ENCODE measurements at places on chromosomes 7 and 10.
A peak's percentile ranks its signal among the peaks of the same experiment; 100 is the strongest.

DNA sequence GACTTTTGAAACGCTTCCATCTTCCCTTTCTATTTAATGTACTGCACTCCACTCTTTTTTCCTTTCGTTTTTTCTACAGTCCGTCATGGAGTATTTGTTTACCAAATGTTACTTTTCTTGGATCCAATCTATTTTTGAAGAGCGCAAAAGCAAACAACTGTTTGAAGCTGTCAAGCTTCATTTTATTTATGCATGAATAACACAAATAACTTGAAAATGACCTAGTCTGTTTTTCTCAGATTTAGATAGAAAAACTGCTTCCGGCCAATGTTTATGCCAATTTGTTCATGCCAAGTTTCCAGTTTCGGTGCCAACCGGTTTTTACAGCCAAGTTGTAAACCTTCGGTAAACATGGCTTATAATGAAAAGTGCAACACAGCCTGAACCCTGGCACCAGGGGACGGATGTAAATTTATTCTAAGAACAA, 150.9 kb upstream of the KLF6 start:
- peak; percentile 39 for DNase-seq

- no peak for DNase-seq
These were observed 35.9 kb upstream of the SKAP2 start for GRCh38 chr7:26900251-26900650.

GRCh38 chr10:35191523-35191922, 64.9 kb downstream of the CREM start:
- DNase-seq: peak; percentile 31

DNA sequence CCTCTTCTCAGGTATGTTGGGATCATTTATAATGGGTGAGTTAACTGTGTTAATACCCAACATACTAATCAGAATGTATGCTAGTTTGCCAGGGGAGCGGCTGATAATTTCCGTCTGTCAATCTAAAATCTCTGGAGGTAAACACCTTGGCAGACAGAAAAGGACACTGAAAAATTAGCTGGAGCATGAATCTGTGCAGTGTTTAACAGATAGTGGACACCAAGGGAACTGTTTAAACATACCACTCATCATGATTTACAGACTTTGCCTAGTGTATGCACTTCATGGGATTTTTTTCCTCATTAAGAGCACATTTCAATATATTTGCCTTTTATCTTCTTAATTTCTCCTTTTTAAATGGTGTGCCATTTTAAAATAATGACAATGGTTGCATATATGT, 68.2 kb downstream of the SLC13A1 start:
- no peak for DNase-seq

DNA sequence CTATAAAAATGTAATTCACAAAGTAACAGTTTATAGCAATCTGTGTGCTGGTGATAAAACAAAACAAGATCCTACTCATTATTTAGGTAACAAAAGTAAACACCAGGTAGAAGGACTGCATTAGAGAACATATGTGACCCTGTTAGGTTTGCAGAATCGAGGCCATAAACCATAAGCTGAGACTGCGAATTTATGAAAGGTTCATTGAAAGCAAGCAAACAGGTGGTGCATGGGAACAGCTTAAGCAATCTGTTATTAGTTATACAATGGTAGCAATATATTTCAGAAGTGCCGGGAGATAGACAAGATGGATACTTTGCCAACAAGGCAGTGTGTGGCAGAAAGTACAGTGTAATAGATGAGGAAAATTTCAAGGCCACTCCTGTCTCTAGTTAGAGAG, 23.5 kb upstream of the FAM133B start:
- no peak for DNase-seq

DNA sequence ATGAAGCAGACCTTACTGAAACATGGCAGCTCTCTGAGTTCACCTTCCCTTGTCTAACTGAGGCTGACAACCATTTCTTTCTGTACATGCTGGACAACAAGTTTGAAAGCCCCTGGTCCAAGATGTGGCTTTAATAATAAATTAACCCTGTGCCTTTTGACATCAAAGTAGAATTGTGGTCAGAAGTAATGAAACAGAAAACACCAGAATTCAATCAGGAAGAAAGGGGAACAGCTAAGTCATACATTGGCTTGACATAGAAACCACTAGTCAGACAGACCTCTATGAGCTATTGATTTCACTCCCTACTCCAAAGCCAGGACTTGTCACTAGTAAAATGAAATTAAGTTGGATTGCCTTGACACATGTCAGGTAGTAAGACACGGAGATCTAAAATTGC, 175.2 kb upstream of the ASAH2 start:
- DNase-seq: no peak

DNA sequence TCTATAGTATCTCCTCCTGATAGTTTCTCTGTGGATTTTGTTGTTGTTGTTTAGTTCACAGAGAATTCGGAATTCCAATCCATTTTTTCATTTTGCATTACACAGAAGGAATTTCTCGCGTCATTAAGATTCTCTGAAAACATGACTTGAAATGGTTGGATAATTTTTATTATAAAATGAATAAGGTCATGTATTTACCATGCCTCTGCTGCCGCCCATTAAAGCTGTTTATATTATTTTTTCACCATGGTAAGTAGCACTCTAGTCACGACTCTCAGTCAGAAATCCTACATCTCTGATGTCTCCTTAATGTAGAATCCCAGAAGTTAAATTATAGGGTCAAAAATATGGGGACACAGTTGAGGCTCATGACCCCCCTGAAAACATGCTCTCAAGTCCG, 19.1 kb downstream of the SFMBT2 start:
- no peak for DNase-seq

- DNase-seq: no peak
These were observed 4.4 kb upstream of the ITGB8 start for GRCh38 chr7:20326342-20326741.

GRCh38 chr7:2100278-2101208, 132.2 kb downstream of the MAD1L1 start:
- no peak for DNase-seq

GRCh38 chr10:111990734-111991133, 192.8 kb downstream of the GPAM start:
- DNase-seq: no peak

- DNase-seq: no peak
These were observed 64.9 kb downstream of the INSIG1 start for GRCh38 chr7:155362380-155363145.

DNA sequence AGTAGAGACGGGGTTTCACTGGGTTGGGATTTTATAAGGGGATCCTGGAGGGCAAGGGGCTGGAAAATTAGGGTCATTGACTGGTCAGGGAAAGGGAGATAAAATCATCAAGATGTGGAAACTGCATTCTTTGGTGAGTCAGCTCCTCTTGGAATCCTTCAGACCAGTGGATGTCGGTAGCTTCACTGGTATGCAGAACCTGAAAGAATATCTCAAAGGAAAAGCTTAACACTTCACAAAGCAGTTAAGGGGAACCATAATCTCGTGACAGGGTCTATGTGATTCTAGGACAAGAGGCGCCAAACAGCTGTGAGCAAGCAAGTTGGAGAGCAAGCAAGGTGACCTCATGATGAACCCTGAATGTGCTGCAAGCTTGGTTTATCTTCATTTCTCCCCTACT, 634.7 kb upstream of the AUTS2 start:
- peak; percentile 22 for DNase-seq

DNA sequence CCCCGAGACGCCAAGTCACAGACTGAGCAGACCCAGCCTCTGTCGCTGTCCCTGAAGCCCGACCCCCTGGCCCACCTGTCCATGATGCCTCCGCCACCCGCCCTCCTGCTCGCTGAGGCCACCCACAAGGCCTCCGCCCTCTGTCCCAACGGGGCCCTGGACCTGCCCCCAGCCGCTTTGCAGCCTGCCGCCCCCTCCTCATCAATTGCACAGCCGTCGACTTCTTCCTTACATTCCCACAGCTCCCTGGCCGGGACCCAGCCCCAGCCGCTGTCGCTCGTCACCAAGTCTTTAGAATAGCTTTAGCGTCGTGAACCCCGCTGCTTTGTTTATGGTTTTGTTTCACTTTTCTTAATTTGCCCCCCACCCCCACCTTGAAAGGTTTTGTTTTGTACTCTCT, 215.6 kb downstream of the TCF7L2 start:
- DNase-seq: no peak

- DNase-seq: no peak
These were observed 206.9 kb upstream of the PHYHIPL start for GRCh38 chr10:58969576-58969975.

- no peak for DNase-seq
These were observed 26.6 kb upstream of the ATRNL1 start for GRCh38 chr10:115066528-115066927.

- DNase-seq: peak; percentile 80
These were observed 41.7 kb downstream of the VCL start for GRCh38 chr10:74039561-74040145.

DNA sequence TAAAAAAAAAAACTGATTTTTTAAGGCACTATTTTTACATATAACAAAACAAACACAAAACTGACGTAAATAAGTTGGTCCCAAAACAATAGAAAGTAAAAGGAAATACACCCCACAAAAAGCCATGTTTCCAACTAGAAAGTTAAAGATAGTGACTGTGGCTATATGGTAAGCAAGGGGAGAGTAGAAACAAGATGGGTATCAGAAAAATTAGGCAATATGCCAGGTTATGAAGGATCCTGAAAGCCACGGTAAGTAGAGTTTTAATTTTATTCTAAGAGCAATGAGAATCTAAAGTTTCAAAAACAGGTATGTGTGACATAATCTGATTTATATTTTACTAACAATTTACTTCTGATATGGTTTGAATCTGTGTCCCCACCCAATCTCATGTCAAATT, 61.5 kb downstream of the BRAF start:
- DNase-seq: no peak

DNA sequence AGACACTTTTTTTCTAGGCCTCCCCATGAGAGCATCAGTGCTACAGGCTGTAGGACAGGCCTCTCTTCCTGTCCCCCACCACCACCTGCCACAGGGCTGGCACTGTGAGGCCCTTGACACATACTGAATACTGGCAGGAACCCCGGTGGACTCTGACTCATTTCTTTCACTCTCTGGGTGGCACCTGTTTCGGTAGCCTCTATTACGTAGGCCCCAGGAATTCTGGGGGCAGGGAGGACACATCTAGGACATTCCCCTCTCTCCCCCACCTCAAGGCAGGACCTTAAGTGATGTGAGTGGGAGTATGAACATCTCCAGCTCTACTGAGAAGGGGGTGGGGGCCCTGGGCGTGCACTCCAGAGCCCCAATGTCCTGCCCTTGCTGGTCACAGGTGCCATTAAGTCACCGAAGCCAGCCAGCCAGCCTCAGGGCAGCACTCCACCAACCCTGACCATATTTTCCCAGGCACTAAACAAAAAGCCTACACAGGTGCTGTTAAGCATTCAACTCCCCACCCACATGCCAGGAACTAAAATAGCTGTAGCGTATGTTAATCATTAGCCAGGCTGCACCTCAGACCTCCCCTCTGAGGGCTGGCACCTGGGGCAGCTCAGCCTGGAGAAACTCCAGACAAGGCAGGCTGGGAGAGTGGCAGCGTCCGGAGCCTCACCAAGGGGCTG, 8.9 kb downstream of the ANXA11 start:
- no peak for DNase-seq

DNA sequence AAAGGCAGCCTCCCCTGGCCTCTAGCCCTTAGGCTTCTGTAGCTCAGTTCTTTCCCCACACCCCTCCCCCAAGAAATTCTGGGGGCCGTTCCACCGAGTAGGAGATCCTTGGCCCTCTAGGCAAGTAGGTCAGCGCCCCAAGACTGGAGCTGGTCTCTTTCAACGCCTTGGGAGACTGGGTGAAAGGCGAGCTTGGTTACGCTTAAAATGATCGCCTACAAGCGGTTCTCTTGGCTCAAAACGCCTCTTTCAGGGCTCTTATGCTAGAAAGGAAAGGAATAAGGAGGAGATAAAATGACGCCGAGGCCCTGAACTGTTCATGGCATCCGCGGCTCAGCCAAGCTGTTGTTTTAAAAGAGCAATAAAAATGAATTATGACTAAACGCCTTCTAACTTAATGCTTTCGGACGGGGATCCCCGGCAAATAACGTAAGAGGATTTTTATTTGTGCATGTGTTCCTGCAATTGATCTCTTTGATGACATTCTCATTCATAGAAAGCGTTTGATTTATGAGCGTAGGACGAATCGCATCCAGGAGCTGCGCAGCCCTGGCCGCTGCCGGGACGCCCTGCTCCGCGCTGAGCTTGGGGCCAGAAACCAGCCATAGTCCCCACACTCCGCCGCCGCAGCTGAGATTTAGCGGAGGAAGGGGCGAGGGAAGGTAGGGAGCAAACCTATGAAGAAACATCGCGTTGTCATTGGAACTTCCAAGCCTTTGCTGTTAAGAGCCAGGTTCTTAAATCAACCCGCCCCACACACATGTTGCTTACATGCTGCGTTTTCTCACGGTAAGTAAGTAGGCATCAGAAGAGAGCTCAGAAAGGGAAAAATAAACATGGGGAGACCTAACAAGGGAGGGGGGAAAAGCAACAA, 3.0 kb upstream of the HOXA1 start:
- peak; percentile 61 for DNase-seq

DNA sequence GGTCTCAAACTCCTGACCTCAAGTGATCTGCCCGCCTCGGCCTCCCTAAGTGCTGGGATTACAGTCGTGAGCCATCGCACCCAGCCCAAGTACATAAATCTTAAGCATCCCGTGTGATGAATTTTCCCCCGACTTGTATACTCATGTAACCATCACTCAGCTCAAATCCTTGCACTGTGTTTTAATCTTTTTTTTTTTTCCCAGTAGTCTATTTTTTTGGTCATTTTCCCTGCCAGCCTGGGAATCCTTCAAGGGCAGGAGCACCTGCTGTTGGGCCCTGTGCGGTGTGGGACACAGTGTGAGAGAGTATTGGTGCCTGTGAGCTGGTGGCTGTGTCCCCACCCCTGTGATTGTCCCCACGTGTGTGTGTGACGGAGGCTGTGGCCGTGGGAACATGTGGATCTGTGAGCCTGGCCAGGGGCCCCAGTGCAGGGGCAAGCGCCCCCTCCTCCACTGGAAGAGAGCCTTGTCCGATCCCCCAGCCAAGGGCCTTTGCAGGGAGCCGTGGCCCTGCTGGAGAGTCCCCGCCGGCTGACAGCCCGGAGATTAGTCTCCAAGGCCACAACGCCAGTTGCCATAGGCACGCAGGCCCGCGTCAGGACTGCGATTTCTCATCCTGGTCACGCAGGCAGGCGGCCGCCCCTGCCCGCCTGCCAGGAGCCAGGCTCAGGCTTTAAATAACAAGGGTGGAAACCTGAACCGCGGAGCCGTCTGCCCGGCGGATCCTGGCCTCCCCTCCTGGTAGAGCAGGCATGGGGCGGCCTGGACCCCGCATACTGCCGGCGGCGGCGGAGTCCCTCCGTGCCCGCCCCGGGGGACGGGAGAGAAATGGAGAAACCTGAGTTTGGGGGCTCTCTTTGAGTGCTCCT, 26.5 kb downstream of the GTF2IRD1 start:
- peak; percentile 96 for DNase-seq

DNA sequence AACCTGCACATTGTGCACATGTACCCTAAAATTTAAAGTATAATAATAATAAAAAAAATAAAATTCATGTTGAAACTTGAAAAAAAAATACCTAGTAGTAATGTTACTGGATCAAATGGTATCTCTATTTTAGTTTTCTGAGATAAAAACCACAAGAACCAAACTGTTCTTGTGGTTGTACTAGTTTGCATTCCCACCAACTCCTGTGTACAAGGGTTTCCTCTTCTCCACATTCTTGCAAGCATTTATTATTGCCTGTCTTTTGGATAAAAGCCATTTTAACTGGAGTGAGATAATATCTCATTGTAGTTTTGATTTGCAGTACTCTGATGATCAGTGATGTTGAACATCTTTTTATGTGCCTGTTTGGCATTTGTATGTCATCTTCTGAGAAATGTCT, 177.7 kb downstream of the KIF20B start:
- no peak for DNase-seq

All from mesenchymal stem cell (in vitro differentiated cells and primary cell).